ENCODE measurements at places on chromosomes 12 and 14.

DNA sequence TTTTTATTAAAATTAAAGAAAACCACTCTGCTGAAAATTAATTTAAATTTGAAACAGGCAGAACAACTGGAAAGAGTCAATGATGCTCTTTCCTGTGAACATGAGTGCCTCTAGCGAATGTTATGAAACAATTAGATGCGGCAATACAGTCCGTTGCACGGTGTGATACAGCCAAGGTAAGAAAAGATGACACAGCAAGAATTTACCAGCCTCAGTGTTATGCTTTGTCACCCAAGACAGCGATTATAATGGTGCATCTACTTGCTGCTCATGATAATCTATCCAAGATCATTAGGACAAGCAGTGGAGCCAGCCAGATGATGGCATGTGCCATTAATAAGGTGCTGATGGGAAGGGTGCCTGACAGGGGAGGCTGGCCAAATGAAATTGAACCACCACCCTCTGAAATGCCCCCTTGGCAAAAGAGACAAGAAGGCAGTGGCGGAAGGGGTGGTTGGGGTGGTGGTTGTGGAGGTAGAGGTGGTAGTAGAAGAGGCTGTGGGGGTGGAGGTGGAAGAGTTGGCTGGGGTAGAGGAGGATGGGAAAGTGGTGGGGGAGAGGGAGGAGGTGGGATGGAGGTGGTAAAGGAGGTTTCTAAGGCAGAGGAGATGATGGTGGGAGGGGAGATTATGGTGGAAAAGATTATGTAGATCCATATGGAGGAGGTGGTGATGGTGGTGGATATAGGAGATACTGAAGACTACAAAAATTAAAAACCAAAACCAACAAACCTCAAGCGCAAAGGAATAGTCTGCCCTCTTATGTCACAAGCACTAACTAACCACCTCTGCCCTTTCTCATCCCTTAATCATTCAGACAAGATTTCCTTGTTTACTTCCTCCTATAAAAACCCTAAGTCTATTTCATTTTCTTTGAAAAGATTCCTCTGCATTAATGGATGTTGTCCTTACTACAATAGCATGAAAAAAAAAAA is 4.0 kb upstream of the RESF1 start:
- no peak for DNase-seq

GRCh38 chr14:82796086-82796485 is 1262.4 kb upstream of the SEL1L start:
- no peak for DNase-seq

DNA sequence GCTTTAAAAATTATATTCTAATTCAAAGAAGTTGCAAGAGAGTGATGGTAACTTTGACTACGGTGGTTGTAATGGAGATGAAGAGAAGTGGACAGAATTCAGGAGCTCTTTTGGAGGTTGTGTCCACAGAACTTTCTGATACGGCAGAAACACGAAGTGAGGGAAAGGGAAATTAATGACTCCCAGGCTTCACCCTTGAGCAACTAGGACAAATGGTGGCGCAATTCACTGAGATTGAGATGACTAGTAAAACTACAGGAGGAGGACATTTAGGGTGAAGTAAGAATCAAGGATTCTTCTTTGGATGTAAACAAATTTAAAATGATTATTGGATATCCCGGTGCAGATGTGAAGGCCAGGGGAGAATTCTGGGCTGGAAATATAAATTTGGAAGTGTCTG is 212.6 kb downstream of the PTPRO start:
- no peak for DNase-seq

DNA sequence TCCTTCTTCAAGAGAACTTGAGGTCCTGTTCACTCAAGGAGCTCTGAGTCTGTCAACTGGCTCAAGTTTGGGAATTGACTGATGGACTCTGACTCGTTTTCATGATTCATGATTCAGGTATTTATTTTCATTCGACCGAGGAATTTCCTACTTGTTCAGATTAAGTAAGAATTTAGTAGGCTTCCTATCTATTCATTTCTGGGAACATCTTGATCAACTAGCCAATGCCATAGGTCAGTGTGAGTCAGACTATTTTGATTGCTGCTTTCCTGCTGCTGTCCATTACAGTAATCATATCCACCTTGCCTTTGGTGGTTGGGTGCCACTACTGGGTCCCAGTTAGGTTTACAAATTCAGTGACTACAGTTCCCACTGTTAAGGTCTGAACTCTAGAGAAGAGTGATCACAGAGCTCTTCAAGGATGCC is 6.1 kb downstream of the FAM186A start:
- no peak for DNase-seq

GRCh38 chr12:81530352-81530751 is 228.8 kb downstream of the PPFIA2 start:
- no peak for DNase-seq

All from CD4-positive, alpha-beta T cell treated with Interleukin-10 for 1 hour (primary cell).